ENCODE measurements at places on chromosomes 16 and 17.

GRCh38 chr16:76583466-76583865, 306.3 kb downstream of the CNTNAP4 start:
- DNase-seq: peak; percentile 12
- no peaks in the 10 kb centered on the region for H3K36me3 ChIP-seq

- no peak for DNase-seq
- H3K36me3 ChIP-seq: no peaks in the 10 kb centered on the region
- no peak overlapping the region for H3K4me3 ChIP-seq
- no peak overlapping the region for H3K27ac ChIP-seq
- H3K4me1 ChIP-seq: no peaks in the 10 kb centered on the region
Measured at GRCh38 chr17:8940866-8941471, 24.5 kb downstream of the PIK3R5 start.

GRCh38 chr17:63445571-63445953, 544 bp downstream of the CYB561 start:
- H3K4me1 ChIP-seq: peaks cover 16% of the 10 kb centered on the region
- H3K27me3 ChIP-seq: no peaks in the 10 kb centered on the region
- no peaks in the 10 kb centered on the region for H3K36me3 ChIP-seq
- DNase-seq: peak; percentile 46
- peak overlapping the region; percentile 97 for H3K27ac ChIP-seq

GRCh38 chr17:77865112-77865611, 93.3 kb upstream of the TNRC6C start:
- H3K27me3 ChIP-seq: no peaks in the 10 kb centered on the region
- no peaks in the 10 kb centered on the region for H3K36me3 ChIP-seq
- no peaks in the 10 kb centered on the region for H3K4me1 ChIP-seq
- H3K27ac ChIP-seq: no peak overlapping the region
- H3K4me3 ChIP-seq: no peak overlapping the region
- DNase-seq: no peak

- H3K36me3 ChIP-seq: no peaks in the 10 kb centered on the region
- H3K27me3 ChIP-seq: no peaks in the 10 kb centered on the region
- H3K4me1 ChIP-seq: no peaks in the 10 kb centered on the region
- H3K27ac ChIP-seq: no peak overlapping the region
- DNase-seq: no peak
Measured at GRCh38 chr17:16121915-16122314, 93.4 kb downstream of the NCOR1 start.

DNA sequence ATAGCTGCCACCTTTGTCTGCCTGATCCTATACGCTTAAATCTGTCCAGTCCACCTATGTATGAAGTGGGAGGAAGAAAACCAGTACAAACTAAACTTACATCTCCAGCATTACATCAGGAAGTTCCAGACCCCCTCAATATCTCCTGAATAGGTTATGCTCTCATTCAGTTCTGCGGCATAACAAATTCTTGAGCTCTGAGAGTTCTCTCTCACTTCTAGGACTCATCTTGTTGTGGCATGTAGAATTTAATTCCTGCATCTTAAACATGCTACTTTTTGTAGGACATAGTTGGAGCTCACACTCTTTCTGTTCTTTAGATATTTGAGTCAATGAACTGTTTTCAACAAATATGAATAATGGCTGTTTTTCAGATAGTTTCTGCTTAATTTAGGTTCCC, 662.5 kb downstream of the CDH11 start:
- no peak overlapping the region for H3K27ac ChIP-seq
- H3K36me3 ChIP-seq: no peaks in the 10 kb centered on the region
- H3K4me3 ChIP-seq: no peak overlapping the region
- no peaks in the 10 kb centered on the region for H3K4me1 ChIP-seq
- no peaks in the 10 kb centered on the region for H3K27me3 ChIP-seq

- no peaks in the 10 kb centered on the region for H3K36me3 ChIP-seq
- H3K4me1 ChIP-seq: peaks cover 18% of the 10 kb centered on the region
- H3K27ac ChIP-seq: peak within 1 kb of the TSS; percentile 85
Measured at GRCh38 chr17:50547035-50547735, at the start of gene SPATA20. Gene SPATA20, plus strand, starts transcription at chr17:50547174. Its CDS starts 35 bp downstream, at chr17:50547209.

GRCh38 chr16:65445313-65446260, 323.7 kb upstream of the CDH11 start:
- no peak for DNase-seq
- no peak overlapping the region for H3K27ac ChIP-seq
- H3K4me3 ChIP-seq: no peak overlapping the region
- H3K36me3 ChIP-seq: no peaks in the 10 kb centered on the region

GRCh38 chr17:77869665-77870132, 88.8 kb upstream of the TNRC6C start:
- no peaks in the 10 kb centered on the region for H3K36me3 ChIP-seq
- H3K27ac ChIP-seq: no peak overlapping the region
- no peak for DNase-seq
- no peaks in the 10 kb centered on the region for H3K4me1 ChIP-seq
- no peaks in the 10 kb centered on the region for H3K27me3 ChIP-seq

DNA sequence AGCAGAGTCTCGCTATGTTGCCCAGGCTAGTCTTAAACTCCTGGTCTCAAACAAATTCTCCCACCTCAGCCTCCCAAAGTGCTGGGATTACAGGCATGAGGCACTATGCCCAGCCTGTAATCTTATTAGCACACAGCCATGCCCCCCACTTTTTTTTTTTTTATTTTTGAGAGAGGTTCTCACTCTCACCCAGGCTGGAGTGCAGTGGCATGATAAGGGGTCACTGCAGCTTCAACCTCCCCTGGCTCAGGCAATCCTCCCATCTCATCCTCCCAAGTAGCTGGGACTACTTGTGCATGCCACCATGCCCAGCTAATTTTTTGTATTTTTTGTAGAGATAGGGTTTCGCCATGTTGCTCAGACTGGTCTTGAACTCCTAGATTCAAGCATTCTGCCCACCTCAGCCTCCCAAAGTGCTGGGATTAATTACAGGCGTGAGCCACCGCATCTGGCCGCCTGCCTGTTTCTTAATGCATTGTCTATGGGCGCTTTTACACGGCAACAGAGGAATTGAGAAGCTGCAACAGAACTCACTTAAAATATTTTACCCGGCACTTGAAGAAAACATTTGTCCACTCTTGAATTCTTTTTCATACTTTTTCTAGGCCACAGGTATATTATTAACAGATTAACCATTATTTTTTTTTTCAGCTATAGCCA, 8.8 kb upstream of the CEP20 start:
- H3K4me3 ChIP-seq: no peak overlapping the region
- H3K36me3 ChIP-seq: no peaks in the 10 kb centered on the region
- no peak overlapping the region for H3K27ac ChIP-seq

DNA sequence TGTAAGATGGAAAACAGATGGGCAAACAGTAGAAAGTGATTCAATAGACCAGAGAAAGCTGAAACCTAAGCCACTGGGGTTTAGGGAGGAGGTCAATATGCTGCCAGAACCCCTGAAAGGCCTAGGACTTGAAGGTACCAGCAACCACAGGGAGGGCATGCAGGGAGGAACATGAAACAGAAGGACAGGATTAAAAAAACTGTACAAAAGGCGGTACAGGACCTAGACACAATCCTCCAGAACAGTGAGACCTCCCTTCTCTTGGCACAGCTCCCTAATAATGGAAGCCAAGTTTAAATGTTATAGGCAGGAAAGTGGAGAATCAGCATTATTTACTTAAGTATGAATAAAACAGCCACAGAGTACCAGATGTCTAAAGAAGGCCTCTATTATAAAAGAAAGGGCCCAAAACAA, 105.5 kb downstream of the SPAG9 start:
- H3K27me3 ChIP-seq: no peaks in the 10 kb centered on the region
- H3K36me3 ChIP-seq: no peaks in the 10 kb centered on the region
- H3K27ac ChIP-seq: peak overlapping the region; percentile 10

DNA sequence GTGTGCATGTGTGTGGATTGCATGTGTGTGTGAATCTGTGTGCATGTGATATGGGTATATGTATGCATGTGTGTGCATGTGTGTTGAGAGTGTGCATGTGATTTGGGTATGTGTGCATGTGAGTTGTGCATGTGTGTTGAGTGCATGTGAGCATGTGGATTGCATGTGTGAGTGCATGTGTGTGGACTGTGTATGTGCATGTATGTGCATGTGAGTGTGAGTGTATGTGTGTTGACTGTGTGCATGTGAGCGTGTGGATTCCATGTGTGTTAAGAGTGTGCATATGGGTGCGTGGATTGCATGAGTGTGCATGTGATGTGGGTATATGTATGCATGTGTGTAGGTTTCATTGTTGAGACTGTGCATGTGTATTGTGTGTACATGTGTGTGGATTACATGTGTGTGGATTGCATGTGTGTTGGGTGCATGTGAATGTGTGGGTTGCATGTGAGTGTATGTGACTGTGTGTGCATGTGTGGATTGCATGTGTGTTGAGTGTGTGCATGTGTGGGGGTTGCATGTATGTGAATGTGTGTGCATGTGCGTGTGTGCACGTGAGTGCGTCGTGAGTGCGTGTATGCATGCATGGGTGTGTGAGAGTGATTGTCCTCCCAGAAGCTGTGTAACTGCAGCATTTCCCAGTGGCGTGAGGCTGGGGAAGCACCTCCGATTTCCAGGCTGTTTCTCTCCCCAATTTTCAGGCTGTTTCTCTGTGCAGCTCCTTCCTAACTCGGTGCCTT, 19.4 kb downstream of the C1QTNF1 start:
- DNase-seq: no peak
- no peaks in the 10 kb centered on the region for H3K36me3 ChIP-seq
- no peaks in the 10 kb centered on the region for H3K27me3 ChIP-seq

- no peaks in the 10 kb centered on the region for H3K4me1 ChIP-seq
- H3K27me3 ChIP-seq: no peaks in the 10 kb centered on the region
- H3K27ac ChIP-seq: no peak overlapping the region
- H3K36me3 ChIP-seq: peaks cover 14% of the 10 kb centered on the region
Measured at GRCh38 chr17:31869797-31870568, 10.9 kb upstream of the COPRS start.

DNA sequence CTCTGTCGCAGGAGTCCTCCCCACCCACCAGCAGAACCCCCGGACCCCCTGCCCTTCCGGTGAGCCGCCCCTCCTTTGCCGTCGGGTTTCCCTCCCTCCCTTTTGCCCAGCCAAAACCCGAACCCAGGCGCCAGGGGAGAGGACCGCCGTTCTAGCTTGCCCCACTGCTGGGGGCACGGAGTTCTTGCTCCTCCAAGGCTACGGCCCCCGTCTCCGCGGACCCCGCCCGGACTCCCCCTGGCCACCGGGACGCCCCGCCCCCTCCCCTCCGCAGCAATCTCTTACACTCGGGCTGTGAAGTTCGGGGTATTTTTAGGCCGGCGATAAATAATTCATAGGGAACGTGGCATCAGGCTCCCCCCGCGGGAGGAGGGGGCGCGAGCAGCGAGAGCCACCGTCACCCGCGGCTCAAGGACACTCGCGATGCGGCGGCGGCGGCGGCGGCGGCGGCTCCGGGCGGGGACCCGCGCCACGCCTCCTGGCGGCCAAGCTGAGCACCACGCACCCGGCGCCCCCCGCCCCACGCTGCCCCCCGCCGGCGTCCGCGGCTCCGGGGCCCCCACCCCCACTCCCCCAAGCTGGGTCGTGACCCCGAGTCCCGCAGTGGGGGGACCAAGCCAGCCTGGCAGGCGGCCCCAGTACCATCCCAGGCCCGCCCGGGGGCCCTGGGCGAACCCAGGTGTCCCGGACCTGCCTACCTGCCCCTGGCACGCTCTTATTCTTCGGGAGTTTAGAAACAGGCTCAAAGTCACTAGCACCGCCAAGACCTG, at the start of gene GRIN2C:
TSS of gene GRIN2C (minus strand) at position 427 of the 770 bp plus-strand sequence. CDS start 4,793 bp downstream, outside the sequence.
- no peak within 1 kb of the TSS for H3K27ac ChIP-seq
- no peaks in the 10 kb centered on the region for H3K36me3 ChIP-seq
- peaks cover 35% of the 10 kb centered on the region for H3K27me3 ChIP-seq
- H3K4me3 ChIP-seq: peak within 1 kb of the TSS; percentile 19
- no peak for DNase-seq
- peaks cover 8% of the 10 kb centered on the region for H3K4me1 ChIP-seq

DNA sequence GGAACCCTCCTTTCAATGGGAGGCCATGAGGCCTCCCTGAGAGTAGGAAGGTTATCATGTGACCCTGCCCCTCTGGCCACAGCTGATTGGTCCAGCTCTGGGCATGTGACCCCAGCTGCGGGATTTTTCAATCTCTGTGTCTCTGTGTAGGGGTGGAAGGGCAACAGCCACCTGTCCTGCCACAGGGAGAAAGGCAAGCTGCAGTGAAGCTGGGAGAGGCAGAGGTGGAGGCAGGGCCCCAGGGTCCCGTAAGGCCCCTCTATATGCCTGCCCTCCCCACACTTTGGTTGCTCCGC, 10.9 kb downstream of the DNAAF8 start:
- no peak overlapping the region for H3K27ac ChIP-seq
- no peak overlapping the region for H3K4me3 ChIP-seq
- H3K4me1 ChIP-seq: no peaks in the 10 kb centered on the region
- no peaks in the 10 kb centered on the region for H3K36me3 ChIP-seq

- H3K27ac ChIP-seq: peak overlapping the region; percentile 71
- no peaks in the 10 kb centered on the region for H3K27me3 ChIP-seq
- H3K4me1 ChIP-seq: peaks cover 6% of the 10 kb centered on the region
- peak overlapping the region; percentile 56 for H3K4me3 ChIP-seq
- DNase-seq: no peak
- no peaks in the 10 kb centered on the region for H3K36me3 ChIP-seq
Measured at GRCh38 chr16:69424935-69425784, 741 bp downstream of the CYB5B start.

DNA sequence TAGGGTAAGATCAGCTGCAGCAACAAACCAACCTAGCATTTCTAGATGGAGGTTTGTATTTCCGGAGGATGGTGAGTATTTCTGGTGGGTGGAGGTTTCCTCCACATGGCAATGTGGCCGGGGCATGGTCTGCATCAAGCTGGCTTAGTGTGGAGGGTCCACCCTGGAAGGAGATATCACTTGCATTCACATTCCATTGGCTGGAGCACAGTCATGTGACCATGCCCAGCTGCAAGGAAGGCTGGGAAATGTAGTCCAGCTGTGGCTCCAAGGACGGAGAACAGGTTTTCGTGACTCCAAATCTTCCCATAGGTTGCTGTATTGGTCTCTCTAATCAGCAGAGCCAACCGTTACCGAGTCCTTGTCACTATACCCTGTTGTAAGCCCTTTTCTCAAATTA, 68.7 kb downstream of the RAI1 start:
- no peak for DNase-seq
- H3K4me3 ChIP-seq: no peak overlapping the region
- peaks cover 7% of the 10 kb centered on the region for H3K4me1 ChIP-seq
- H3K36me3 ChIP-seq: no peaks in the 10 kb centered on the region
- no peak overlapping the region for H3K27ac ChIP-seq

GRCh38 chr17:1241929-1242328, 28.3 kb upstream of the BHLHA9 start:
- peak; percentile 17 for DNase-seq
- H3K4me3 ChIP-seq: no peak overlapping the region
- H3K27me3 ChIP-seq: no peaks in the 10 kb centered on the region
- H3K4me1 ChIP-seq: no peaks in the 10 kb centered on the region

DNA sequence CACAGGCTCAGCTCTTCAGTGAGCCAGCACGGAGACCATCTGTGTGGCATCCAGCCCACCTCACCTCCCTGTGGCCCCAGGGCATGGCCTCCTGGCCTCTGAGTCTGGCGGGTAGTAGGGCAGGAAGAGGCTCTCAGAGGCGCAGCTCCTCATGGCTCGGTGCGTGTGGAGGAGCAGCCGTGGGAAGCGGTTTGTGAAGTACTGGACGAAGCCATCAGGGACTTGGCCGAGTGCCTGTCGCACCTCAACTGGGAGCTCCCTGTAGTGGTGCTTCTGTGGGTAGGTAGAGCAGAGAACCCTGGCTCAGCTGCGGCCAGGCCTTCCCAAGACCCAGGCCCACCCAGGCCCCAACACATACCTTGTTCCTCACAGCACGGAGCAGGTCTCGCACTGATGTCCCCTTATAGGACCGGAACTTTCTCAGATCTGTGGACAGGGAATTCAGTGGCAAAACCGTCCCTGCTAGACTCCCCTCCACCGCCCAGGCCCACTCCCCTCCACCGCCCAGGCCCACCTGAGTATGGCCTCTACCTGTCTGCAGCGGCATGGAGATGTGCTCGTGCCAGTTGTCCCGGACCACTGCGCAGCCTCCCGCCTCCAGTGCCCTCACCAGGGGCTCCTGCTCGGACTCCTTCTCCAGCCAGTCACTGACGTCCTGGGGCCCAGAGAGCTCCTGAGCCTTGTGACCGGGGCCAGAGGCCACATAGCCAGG, 12.2 kb downstream of the PLK1 start:
- H3K27ac ChIP-seq: no peak overlapping the region
- H3K36me3 ChIP-seq: peaks cover 9% of the 10 kb centered on the region
- no peak for DNase-seq
- H3K27me3 ChIP-seq: no peaks in the 10 kb centered on the region
